ENCODE measurements at places on chromosomes 13 and 19.

- DNase-seq: no peak
Observed at GRCh38 chr13:31394506-31394905, 194.7 kb downstream of the B3GLCT start.

DNA sequence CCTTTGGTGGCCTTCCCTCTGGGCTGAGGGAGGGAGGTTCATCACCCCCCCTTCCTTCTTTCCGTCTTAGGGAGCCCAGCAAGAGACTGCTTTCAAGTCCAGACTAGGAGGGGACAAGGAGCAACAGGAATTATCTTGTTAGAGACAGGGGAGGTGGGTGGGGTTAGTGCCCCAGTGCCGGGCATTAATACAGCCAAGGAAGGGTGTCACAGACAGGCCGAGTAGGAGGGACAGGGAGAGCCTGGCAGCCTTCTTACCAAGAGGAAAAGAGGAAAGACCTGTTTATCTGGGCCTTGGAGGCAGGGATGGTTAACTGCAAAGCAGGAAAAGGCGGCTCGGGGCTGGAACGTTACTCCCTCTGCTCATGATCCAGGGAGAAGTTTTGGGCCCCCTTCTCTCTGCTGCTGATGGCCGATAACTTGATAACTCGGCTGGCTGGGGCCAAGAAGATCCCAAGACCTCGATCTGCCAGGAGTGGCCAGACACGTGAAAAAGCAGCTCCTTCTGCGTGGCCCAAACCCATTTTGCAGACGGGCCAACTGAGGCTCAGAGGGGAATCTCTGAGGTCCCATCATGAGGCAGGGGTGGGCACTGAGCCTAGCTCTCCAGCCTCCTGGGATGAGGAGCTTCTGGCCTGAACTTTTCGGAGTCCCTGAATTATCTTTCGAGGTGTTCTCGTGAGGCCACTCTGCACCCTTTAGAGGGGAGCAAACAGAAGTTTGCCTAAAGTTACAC lies 79.3 kb downstream of the PTPRS start:
- DNase-seq: no peak

DNA sequence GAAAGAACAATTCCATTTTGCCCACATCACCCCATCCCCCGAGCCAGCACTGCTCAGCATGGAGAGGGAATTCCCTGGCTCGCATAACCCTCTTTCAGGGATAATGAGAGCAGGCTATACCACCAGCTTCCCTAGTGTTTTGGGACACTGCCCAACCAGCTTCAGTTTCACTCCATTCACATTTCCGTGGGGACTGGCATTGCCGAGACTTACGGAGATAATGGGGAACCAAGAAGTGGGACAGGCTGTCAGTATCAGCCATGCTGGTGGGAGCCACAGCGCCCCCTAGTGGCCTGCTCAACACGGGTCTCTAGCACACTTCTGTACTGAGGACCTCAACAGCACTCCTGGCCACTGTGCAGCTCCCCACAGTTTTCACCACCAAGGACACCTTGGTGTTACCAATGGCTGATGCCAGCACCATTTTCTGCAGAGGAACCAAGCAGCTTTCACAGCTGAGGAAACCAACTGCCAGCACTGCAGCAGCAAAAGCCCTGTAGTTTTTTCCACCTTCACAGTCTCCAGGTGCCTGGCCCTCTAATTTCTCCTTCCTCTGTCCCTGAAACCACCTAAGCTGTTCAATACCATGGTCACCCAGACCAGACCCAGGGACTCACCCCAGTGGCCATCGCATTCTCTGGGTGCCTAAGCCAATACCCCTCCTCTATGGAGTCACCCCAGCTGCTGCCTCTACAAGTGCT lies 23.7 kb downstream of the SLC6A16 start:
- peak; percentile 62 for DNase-seq

DNA sequence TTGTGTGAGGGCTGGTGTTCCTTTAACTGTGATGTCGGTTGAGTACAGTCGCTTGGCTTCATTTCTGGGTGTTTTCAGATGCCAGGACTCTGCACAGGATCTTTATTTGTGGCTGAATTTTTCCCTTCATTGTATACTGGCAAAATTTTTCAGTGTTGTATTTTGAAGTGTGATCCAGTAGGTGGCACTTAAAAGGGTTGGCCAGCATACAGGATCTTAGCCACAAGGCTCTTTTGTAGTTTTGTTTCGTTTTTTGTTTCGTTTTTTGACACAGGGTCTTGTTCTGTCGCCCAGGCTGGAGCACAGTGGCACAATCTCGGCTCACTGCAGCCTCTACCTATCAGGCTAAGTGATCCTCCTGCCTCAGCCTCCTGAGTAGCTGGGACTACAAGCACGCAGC lies 8.7 kb downstream of the FCAR start:
- no peak for DNase-seq

DNA sequence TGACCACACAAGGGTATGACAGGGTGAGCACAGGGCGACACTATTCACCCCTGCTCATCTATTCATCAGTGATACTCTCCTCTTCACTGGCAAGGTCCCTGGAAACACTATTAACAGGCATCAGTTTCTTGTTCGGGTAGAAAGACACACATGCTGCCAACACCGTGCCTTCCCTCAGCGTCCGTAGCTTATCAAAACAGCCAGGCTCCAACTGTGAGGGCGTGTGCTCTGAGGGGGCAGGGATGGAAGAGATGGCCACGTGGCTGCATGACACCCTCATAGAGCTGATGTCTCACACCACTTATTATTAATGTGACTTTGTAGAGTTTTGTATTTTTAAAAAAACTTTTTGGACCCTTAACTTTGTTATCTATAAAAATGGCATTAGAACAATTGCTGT lies 160.3 kb downstream of the ITGBL1 start:
- DNase-seq: no peak

GRCh38 chr13:110168999-110169933 lies 137.7 kb downstream of the COL4A1 start:
- DNase-seq: no peak

DNA sequence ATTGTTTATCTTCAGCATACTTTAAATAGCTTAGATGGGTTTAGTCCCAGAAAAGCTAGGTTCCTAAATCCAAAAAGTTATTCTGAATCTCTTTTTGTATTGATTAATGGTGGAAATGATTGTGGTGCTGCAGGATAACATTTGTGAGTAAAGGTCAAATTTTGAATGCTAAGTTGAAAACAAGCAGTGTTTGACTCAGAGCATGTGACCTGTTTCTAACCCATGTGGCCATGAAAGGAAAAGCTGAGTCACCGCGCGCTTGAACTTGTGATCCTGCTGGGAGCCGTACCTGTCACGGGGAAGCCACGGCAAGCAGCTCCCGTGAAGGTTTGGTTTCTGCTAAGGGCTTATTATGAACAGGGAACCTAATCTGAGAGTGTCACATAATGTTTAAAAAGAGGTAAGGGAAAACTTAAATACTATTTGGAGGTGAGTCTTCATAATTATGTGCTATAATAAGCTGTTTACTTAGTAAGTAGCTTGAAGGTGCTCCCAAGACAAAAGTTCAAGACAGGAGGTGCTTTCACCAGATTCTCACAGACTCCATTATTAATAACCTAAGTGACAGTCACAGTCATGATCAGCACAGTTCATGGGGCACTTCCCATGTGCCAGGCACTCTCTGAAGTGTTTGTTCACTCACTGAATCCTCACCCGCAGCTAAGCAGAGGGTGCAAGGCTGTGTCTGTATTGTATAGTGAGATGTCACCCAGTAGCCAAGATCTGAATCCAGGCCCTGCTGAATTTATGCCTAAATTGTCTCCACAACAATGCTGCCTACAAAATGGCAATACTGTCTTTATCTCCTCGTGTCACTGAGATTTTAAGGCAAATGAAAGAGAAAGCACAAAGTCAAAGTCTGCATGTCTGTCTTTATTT lies 286.5 kb downstream of the MYO16 start:
- peak; percentile 99 for DNase-seq

GRCh38 chr13:107091861-107092260 lies 523.9 kb upstream of the ARGLU1 start:
- no peak for DNase-seq

DNA sequence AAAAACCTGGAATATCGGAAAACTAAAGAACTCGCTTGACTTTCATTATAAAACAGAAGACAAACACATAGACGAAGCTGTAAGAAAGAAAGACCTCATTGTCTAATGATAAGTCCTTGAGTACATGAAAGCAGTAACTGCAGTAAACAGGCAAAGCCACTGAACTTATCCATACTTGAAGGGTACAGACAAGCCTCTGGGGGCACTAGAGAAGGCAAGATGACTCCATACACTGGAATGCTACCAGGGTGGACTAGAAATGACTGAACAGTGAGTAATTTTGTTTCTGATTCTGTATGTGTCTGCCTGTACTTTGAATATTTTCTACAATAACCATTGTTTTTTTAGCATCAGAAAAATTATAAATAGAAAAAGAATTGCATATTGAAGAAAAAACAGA lies 507.9 kb downstream of the UQCRFS1 start:
- DNase-seq: peak; percentile 50

GRCh38 chr19:28609091-28609755 lies 603.7 kb downstream of the UQCRFS1 start:
- no peak for DNase-seq

GRCh38 chr13:96768524-96768923 lies 225.8 kb downstream of the OXGR1 start:
- peak; percentile 14 for DNase-seq

- no peak for DNase-seq
Observed at GRCh38 chr13:27962128-27962841, 6.8 kb downstream of the CDX2 start.

DNA sequence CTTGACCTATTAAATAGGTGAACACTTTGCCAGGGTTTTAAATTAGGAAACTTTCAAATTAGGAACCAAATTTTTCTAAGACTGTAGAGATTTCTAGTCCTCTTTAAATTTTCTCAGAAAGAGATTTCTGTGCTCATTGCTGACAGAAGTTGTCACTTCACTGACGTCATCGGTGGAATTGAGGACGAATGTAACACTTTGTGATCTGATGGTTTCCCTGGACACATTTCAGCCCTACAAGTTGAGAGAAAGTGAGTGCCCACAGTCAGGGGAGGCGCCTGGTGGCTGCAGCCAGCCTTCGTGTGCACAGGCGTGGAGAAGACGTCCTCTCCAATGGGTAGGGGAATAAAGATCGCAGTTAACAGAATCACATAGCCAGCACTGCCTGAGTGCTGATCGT lies 396.5 kb upstream of the TSHZ3 start:
- DNase-seq: no peak

- DNase-seq: no peak
Observed at GRCh38 chr19:55659822-55660221, 5.0 kb downstream of the U2AF2 start.

- DNase-seq: no peak
Observed at GRCh38 chr19:47741544-47742140, 3.7 kb upstream of the NOP53 start.

- no peak for DNase-seq
Observed at GRCh38 chr19:49357186-49357585, 5.0 kb downstream of the TEAD2 start.

GRCh38 chr13:100836711-100837110 lies 162.1 kb upstream of the TMTC4 start:
- DNase-seq: peak; percentile 66

DNA sequence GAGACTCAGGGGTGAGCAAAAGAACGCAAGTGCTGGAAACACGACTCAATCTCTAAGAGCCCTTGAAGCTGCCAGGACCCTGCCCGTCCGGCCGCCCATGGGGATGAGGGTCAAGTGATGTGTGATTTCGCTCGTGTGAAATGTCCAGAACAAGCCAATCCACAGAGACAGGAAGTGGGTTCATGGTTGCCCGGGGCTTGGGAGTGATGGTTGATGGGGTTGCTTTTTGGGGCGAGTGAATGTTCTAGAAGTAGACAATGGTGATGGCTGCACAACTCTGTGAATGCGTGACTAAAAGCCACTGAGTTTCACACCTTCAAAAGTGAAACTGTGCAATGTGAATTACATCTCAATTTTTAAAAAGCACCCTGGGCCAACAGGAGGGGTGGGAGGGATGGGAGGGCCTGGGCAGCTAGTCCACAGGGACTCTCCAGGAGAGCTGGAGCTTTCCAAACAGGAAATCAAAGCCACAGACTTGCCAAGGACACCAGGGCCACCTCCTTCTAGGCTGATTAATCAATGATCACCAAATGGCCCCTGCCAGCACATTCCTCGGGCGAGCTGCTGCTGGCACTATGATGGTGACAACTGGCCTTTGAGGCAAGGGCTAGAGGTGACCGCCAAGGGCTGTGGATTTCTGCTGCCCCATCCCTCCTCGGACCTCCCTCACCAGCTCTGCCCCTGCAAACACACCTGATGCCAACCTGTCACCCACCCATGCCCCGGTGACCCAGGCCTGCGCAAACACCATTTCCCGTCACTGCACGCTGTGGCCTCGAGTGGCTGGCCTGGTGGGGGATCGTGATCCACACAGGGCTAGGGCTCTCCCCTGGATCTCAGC lies 14.0 kb downstream of the DPP9 start:
- DNase-seq: no peak

GRCh38 chr19:41226053-41226873 lies 7.2 kb downstream of the AXL start:
- peak; percentile 84 for DNase-seq

GRCh38 chr13:44300895-44301638 lies 72.6 kb upstream of the SERP2 start:
- DNase-seq: peak; percentile 86

GRCh38 chr13:46492946-46493345 lies 60.0 kb upstream of the LRCH1 start:
- DNase-seq: peak; percentile 48

DNA sequence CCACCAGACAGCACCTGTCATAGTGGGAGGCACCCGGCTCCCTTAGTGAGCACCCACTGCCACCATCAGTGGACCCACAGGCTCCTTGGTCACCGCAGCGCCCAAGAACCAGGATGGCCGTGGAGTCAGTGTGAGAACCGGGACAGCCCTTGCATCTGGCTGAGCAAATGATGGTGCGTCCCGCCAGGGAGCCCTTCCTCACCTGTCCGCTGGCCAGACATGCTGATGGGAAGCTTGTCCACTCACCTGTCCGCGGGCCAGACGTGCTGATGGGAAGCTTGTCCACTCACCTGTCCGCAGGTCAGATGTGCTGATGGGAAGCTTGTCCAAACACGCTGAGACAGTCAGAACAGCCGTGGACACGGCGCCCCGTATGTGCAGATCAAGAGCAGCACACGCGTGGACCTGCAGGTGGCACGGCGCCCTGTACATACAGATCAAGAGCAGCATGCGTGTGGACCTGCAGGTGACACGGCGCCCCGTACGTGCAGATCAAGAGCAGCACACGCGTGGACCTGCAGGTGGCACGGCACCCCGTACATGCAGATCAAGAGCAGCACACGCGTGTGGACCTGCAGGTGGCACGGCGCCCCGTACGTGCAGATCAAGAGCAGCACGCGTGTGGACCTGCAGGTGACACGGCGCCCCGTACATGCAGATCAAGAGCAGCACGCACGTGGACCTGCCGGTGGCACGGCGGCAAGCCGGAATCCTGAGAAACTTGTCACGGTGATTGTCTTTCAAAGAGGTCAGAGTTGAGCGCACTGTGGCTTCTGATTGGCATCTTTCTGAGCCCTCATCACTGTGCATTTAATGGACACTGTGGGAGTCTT lies 40.7 kb upstream of the DCUN1D2 start:
- DNase-seq: no peak

GRCh38 chr13:40319699-40320579 lies 346.5 kb downstream of the FOXO1 start:
- no peak for DNase-seq
